ENCODE measurements at places on chromosomes 2 and 18.
A peak's percentile ranks its signal among the peaks of the same experiment; 100 is the strongest.

DNA sequence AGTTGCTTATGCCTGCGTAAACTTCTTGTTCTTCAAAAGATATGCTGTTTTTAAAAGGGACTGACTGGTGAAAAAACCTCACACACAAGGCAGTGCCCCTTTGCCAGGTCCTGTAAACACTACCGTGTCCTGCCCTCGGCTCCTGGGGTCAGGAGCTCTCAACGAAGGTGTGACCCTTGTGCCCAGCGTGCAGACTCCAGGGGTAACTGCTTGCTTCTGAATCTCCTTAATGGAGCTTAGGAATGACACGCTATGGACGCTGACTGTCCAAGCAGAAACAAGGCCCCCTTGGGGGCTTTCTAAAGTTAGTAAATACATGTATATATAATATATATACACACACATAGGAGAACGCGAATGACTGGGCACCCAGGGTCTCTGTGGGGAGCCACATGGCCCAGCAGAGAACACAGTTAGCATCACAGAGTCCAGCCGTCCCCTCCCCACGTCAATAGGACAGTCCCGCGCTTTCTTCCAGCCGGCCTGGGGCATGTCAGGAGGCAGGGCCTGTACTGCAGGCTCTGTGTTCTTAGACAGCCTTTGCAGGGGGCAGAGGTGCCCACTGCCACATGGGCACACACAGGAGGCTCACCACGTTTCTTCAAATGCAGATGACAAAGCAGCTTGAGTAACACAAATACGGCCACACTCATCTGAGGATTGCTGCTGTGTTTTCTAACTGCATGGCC is 96.1 kb downstream of the HDAC4 start:
- DNase-seq: no peak

GRCh38 chr2:11203480-11203879 is 48.2 kb downstream of the SLC66A3 start:
- no peak for DNase-seq

DNA sequence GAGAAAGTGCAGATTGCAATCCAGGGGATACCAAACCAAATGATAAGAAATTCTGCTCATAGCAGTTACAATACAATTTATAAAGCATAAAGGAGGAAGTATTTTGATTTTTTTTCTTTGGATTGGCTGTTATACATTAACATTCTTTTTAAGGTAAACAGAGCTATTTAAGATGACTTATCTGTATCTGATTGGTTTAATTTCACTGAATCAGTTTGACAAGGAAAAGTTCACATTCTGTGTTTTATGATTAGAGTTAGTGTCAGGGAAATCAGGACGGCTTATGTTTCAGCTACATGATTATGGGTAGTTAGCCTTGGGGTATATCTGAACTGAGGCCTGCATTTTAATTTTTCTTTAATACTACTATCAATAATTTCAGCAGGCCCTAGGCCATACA is 360.9 kb downstream of the ARL6IP6 start:
- DNase-seq: no peak

- no peak for DNase-seq
Observed at GRCh38 chr2:119680457-119681202, 1.6 kb downstream of the TMEM177 start.

GRCh38 chr2:101435001-101435862 is 39.7 kb downstream of the RFX8 start:
- no peak for DNase-seq

GRCh38 chr18:58290116-58290695 is 246.2 kb downstream of the NEDD4L start:
- no peak for DNase-seq

- no peak for DNase-seq
Observed at GRCh38 chr2:26614216-26615138, 26.7 kb downstream of the CIB4 start.

DNA sequence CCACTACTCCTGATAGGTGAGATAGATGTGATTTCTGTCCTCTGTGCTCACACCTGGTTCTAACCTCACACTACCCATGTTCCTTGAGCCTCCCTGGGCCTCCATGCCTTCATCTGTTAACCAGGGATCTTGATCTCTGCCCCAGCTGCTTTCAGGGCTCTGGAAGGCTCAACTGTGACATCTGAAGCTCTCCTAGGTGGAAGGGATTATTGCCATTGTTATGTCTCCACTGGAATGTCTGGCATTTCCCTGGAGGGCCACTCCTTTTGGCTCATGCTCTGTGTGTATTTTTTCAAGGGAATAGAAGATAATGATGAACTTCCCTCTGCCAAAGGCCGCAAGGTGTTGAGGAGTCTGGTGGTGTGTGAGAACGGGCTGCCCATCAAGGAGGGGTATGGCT is 41.2 kb downstream of the PCARE start:
- DNase-seq: no peak

DNA sequence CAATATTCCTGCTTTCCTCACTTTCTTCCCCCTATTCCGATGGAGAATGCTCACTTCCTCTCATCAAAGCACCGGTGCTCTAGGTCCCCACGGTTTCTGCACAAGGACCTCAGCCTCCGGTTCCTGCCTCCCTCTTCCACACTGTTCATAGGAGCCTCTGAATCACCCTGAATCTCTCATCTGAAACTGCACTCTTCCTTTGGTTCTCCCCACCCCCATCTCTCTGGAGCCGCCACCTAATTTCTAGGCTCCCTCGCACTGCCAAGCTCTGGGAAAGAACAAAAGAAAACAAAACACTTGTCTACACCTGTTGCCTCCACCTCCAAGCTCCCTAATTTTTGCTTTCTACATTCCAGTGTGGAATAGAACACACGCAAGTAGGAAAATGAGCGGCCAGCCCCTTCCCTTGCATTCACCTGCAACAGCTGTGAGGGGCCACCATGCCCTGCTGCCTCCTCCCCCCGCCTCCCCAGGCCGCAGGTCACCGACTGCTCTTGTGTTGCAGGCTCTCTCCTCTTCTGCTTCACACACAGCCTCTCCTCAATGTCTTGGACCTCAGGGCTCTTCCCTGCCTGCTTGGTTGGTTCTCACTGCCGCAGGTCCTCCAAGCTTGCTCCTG is 9.6 kb downstream of the FBXO15 start:
- DNase-seq: no peak

DNA sequence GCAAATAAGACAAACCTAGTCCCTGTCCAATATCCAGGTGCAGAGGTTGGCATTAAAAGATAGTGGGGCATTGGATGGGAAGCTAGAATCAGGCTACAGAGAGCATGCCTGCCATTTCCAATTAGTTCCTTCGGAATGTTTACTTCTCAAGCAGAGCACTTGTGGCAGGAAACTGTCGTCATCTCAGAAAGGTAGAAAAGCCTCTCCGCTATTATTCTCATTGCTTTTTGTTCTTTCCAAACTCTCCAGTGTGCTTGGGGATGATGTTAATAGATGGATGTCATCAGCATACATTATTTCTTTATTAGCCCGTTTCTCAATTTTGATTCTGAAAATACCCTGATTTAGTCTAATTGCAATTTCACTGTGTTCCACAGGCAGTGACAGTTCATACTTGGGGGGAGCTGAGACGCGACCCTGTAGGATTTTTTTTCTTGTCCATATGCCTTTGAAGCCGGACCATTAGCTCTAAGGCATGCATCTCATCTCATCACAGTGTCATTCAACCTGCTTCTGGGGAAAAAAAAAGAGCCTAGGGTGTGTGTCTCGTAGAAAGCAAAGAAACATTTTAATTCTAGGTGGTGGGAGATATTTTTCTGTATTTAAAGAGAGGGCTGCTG is 7.7 kb downstream of the ASB18 start:
- no peak for DNase-seq

DNA sequence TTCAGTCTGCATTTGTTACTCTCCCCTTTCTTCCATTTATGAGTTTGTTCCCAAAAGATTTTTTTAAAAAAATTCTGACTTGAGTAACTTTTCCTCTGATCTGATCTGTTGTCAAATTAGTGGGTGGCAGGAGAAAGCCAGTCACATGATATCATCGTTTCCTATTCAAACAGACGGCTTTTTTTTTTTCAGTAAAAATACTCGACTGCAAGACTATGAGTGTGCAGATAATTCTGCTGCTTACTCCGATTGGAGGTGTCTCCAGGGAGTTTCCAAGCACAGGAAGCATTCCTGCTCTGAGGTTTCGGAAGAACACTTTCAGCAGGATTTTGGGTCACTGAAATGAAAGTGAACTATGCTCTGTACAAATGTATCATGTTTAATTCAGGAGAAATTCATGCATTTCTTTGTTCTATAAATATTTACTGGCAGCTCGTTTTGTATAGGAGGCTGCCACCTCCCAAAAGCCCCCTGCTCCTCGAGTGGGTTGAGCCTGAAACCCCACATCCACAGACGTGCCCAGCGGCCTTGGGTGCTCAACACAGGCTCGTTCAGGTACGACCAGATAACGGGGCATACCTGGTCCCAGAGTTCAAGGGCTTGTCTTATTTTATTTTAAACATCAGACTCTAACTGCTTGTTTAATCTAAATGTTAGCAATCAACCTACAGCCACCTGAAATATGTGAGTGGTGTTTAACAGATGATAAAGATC is 126.9 kb upstream of the ZNF516 start:
- no peak for DNase-seq

- DNase-seq: no peak
Observed at GRCh38 chr2:20496076-20496872, 49.4 kb downstream of the RHOB start.

- no peak for DNase-seq
Observed at GRCh38 chr2:233810385-233810784, 32.3 kb downstream of the MROH2A start.

GRCh38 chr2:95531254-95531771 is 46.8 kb upstream of the TRIM43B start:
- no peak for DNase-seq

DNA sequence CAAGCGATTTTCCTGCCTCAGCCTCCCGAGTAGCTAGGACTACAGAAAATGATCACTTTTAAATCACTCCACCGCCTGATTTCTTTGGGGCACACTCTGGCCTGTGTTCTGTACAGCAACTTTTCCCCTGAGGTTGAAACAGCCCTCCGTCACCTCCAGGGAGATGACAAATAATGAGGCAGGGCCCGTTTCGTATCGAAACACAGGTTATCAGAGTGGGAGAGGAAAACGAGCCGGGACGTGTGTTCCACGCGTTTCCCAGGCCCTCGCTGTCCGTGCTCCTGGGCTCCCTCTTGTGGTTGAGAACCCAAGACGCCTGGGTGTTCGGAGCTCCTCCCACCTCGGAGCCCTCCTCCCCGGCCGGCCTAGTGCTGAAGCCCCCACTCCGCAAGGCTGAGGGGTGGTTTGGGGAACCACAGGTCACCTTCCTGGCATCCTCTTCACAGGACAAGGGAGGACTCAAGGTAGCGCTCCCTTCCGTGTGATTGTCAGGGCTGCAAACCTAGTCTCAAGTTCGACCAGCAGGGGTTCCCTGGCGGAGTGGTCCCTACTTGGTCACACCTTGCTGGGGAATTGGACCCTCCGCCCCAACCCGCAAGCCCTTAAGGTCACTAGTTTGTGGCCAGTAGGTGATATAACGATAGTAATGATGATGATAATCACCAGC is 12.8 kb downstream of the ATP6V1B1 start:
- DNase-seq: peak; percentile 70

DNA sequence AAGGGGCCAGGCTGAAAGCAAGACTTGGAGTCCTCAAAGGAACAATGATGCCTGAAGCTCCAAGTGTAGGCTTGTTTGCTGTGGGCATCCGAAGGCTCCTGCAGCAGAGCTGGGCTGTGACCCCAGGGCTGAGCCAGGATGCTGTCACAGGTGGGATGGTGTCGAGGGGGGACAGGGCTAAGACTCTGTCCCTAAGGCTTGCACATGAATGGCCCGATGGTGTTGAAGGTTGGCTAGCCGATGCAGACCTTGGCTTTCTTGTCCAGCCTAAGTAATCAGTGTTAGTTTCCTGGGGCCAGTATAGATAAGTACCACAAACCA is 251.0 kb downstream of the NDUFA10 start:
- DNase-seq: no peak

GRCh38 chr2:182077448-182078142 is 91.9 kb downstream of the PPP1R1C start:
- peak; percentile 10 for DNase-seq

DNA sequence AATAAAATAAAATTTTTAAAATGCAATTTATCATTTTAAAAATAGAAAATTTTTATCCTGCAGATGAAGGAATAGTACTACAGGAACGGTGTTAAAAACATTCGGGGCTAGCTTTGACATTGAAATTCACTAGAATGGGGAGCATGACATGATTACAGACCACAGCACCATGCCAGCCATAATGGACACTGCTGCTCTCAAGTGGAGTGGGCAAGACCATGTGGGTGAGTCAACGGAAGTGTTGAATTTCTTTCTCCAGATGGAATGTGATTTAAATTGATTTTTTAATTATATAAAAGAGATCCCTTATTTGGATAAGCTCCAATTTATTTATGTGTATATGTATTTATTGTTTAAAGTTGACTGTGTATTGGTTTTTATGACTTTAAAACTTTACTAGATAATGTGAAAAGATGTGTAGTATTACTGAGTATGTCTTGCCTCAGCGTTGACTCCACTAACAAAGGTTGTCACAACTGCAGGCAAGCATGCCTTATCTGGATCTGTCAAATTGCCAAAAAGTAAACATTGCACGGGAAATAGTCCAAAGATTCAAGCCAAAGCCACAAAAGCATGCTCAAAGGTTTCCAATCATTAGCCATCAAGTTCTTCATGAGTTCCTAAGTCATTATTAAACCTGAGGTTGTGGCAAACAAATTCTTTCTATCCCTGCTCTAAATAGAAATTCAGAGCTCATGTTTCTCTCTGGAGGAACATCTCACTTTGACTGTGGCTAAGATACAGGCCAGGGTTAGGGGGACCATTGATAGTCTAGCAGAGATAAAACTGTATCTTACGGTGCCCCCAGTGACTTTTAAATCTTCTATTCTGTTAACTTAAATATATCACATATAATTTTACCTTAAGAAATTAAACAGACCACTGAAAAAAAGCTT is 536.9 kb downstream of the TMX3 start:
- DNase-seq: no peak

- DNase-seq: no peak
Observed at GRCh38 chr2:181395851-181396250, 61.3 kb upstream of the ITGA4 start.

DNA sequence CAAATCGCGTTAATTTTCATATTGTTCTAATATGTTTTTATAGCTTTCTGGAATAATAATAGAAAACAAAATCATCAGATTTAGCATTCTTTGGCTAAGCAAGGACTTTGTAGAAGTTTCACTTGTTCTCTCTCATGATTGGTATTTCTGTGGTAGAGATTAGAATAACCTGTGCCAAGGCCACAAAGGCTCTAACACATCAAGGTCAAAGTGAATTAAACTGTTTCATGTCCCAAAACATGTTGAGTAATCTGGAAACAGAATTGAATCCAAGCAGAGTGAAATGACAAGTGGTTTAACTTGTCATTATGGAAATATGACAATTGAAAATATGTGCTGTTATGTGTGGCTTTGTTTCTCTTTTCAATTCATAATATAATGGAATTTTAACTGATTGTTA is 617.4 kb downstream of the CCDC85A start:
- DNase-seq: no peak
